ENCODE measurements at places on chromosomes 2 and 18.

- DNase-seq, result no peak
Observed at GRCh38 chr2:45980161-45980865, 316.9 kb upstream of the EPAS1 start.

DNA sequence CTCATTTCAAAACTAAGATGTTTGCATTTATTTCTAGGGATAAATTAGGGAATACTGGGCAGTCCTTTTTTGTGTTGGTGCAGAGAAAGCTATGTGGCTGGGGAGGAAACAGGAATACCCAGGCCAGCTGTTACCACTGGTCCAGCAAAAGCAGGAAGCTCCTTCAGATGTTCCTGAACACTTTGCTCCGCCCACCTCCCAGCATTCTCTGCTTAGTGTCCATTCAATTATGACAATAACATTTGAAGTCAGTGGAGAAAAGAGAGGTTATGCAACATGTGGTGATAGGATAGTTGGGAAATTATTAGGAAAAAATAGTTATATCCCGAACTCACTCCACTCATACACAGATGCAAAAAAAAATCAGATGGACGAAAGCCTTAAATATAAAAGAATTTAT is 22.1 kb upstream of the ARPC2 start:
- DNase-seq, result no peak

GRCh38 chr18:38933910-38934510 is 1368.4 kb upstream of the CELF4 start:
- no peak for DNase-seq

GRCh38 chr2:235954888-235955480 is 213.2 kb downstream of the GBX2 start:
- no peak for DNase-seq

- DNase-seq, result no peak
Observed at GRCh38 chr18:72089432-72089831, 454.7 kb downstream of the CBLN2 start.

DNA sequence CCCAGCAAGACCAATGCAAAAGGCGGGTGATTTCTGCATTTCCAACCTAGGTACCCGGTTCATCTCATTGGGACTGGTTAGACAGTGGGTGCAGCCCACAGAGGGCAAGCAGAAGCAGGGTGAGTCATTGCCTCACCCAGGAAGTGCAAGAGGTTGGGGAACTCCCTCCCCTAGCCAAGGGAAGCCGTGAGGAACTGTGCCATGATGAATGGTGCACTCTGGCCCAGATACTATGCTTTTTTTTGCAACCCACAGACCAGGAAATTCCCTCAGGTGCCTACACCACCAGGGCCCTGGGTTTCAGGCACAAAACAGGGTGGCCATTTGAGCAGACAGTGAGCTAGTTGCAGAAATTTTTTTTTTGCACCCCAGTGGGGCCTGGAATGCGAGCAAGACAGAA is 662.6 kb upstream of the ACVR2A start:
- DNase-seq, result no peak

DNA sequence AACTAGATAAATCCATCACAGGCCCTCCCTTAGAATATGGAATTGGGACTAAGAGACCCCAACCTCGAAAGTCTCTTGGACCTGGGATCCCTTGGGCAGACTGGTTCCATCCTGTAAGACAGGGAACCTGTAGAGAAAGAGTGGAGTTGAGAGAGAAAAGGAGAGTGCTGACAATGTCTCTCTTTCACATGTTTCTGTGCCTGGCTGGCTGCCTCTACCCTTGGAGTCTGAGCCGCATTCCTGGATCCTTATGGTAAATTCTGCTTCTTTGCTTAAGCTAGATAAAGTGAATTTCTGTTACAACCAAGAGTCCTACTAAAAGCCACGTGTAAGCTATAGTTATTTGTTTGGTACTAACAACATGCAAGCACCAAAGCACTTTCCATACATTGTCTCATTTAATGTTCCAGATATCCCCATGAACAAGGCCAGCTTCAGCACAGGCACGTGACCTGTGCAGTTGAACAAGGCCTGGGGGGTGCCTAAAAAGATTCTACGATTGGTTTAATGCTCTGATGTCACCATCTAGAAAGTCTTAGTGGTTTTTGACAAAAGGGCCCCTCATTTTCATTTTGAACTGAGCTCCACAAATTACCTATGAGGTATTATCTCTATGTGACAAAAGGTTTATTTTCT is 2.1 kb upstream of the PUM2 start:
- DNase-seq, result no peak

- DNase-seq, result no peak
Observed at GRCh38 chr2:45990131-45990530, 307.1 kb upstream of the EPAS1 start.

DNA sequence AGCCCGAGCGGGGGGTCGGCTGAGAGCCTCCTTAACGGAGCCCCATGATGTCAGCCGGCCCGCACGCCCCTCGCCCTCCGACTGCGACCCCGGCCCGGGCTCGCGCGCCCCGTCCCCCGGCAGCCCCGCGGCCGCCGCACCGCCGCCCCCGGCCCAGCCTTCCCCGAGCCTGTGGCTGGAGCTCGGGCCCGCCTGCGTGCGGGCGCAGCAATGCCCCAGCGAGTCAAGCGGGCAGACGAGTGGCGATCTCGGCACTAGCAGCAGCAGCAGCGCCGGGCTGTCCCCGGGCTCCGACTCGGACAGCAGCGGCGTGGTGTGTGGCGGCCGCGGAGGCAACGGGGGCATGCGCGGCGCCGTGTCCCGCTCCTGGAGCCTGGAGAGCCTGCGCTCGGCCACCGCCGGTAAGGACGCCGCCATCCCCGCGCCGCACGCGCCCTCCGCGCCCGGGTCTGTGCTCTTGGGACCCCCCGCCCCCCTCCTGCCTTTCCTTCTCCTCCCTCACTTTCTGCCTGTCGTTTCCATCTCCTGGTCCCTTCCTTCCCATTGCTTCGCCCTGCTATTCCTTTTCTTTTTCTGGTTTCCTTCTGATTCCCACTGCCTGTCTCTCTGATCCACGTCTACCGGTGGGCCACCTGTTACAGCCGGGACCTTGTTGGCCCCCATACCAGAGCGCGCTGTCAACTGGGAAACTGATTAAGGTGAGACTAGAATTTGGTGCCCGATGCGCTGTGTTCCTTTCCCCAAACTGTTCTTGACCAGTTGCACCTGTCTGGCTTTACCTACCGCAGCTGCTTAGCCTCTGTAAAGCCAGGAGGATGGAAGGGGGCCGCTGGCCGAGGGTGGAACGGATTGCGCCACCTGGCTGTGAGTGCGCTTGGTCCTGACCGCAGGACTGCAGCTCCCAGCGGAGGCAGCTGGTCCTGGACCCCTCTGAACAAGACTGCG is 127.4 kb downstream of the ARHGEF4 start:
- DNase-seq, result peak; percentile 15

DNA sequence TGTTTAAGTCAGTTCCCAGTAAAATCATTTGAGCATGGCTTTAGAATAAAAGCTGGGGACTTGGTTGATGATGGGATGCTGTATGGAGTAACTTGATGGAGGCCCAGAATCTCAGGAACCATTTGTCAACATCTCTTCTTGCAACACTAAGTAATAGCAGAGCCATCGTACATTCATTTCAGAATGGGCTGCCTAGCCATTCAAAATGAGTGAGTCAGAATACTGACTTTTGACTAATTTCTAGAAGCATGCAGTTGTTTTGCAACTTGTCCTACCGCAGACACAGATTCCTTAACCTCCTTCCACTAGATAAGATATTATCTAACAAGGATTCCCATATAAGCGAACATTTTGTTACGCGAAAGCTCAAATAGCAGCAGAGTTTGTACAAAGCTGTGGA is 229.5 kb downstream of the CNTNAP5 start:
- DNase-seq, result peak; percentile 9

GRCh38 chr18:46299465-46300008 is 195.4 kb downstream of the HAUS1 start:
- DNase-seq, result no peak

DNA sequence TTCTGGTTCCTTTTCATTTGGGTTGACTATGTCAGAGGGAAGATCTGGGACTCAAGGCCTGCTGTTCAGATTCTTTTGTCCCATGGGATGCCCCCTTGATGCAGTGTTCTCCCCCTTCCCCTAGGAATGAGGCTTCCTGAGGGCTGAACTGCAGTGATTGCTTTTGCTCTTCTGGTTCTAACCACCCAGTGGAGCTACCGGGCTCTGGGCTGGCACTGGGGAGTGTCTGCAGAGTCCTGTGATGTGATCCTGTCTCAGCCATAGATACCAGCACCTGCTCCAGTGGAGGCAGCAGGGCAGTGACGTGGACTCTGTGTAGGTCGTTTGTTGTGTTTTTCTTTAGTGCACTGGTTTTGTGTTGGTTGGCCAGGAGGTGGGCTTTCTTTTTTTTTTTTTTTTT is 32.1 kb upstream of the RHOB start:
- no peak for DNase-seq

DNA sequence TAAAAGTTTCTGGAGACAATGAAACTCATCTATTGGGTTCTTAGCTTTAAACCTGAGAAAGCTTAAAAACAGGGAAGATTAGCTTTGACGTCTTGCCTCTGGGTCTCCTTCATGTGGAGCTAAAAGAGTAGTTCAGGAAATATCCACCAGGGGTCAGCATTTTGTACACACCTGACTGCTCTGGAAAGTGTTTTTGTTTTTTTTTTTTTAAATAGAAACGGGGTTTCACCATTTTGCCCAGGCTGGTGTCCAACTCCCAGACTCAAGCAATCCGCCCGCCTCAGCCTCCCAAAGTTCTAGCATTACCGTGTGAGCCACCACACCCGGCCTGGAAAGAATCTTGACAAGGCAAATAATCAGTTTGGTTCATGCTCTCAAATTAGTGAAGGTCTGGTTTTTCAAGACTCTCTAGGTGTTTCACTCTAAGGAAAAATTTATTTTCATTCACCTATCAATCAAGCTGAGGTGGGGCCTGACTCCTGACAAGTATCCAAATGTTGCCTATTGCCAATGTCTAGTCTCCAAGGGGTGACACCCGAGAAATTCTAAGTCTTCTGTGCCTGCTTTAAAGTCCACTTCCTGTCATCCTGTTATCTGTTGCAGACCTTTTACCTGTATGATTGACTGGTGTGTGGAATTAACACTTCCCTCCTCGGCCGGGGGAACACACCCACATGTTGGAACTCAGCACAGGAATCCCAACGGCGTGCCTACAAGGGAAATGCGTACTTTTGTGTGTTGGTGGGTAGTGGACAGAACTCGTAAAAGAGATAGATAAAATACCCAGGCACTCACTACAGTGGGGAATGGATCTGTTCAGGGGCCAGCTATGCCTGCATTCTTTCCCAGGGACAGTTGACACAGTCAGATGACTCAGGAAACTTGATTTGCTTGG is 11.3 kb downstream of the IL1RN start:
- peak; percentile 79 for DNase-seq

DNA sequence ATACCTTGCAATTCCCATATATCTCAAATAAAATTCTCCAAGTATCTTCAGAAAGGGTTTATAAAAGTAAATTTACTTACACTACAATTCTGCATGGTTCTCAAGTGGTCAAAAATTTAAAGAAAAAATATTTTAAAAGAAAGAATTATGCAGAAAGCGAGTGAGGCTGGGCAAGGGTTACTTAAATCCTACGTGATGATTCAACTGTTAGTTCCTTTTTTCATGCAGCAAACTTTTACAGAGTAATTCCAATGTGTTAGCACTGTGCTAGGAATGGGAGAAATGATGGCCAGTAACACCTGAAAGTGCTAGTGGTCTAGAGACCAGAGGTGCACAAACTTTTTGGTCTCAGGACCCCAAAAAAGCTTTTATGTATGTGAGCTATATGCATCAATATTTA is 133.4 kb downstream of the ATAD2B start:
- no peak for DNase-seq

GRCh38 chr2:187581125-187581896 is 27.1 kb upstream of the TFPI start:
- DNase-seq, result peak; percentile 83

- peak; percentile 3 for DNase-seq
Observed at GRCh38 chr18:45412577-45412976, 202.7 kb upstream of the SLC14A2 start.

DNA sequence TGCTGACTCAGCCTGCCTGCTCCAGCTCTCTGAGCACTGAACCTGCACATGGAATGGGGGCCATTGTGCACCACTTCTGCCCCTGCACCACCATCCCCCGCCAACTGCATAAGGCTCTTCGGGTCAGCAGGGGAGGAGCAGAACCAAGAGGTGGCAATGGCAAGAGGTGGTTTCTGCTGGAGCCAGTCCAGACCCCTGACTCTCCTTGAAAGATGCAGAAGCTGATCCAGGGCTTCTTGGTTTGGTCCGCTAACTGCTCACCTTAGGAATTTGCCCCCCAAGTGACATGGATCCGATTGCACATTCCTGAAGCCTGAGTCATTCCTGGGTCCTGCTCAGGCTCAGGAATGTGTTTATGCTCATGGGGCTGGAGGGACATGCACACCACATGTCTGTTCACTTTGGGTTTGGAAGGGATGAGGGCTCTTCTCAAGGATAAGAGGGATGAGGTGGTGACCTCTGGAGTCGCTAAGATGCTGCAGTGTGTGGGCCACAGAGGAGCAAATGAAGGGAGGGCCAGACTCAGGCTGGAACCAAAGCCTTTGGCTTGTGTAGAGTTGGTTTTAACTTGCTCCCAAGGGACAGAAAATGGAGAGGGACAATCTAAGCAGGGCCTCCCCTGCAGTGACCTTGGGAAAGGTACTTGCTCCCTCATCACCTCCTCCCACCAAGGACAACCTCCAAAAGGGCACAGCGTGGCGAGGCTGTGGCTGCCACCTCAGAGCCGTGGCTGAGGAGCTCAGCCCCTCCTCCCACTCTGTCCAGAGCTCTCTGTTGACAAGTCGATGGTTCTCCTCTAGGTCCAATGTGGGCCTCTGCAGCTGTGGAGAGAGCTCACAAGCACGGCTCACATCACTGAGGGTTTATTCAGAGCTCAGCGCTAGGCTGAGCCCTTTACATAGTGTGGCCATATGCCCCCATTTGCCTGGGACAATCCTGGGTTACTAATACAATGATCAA is 66.2 kb downstream of the HS1BP3 start:
- DNase-seq, result peak; percentile 98

DNA sequence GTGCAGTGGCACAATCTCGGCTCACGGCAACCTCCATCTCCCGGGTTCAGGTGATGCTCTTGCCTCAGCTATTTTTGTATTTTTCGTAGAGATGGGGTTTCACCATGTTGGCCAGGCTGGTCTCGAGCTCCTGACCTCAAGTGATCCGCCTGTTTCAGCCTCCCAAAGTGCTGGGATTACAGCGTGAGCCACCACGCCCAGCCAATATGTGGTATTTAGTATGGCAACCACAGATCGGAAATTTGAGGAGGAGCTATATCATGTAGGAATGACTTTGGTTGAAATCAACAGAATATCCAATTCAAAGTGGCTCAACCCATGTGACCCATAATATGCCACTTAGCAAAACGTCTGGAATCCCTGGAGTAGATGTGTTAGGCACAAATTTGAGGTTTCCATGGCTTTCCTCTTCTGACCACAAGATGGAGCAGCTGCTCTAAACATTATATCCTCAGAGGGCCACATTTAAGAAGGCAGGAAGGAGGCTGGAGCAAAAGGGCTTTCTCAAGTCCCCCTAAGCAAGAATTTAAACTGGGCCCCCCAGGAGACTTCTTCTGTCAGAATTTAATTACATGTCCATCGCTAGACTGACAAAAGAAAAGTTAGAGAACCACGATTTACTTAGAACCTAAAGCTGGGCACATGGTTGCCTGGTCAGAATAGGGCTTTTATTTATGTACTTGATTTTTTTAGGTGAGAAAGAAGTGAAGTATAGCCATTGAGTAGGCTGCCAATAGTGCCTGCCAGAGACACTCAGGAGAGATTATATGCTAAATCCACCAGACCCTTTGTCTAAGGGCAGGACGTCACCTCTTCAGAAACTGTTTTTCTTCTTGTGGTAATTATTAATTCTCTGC is 49.6 kb upstream of the ITSN2 start:
- DNase-seq, result peak; percentile 77

- DNase-seq, result no peak
Observed at GRCh38 chr2:130826821-130827501, 9.8 kb upstream of the ARHGEF4 start.

- DNase-seq, result no peak
Observed at GRCh38 chr2:159620796-159621195, 4.4 kb upstream of the BAZ2B start.
